RPMI7951 (cell line): ENCODE measurements at places on chromosomes 16 and 17.
A peak's percentile ranks its signal among the peaks of the same experiment; 100 is the strongest.

DNA sequence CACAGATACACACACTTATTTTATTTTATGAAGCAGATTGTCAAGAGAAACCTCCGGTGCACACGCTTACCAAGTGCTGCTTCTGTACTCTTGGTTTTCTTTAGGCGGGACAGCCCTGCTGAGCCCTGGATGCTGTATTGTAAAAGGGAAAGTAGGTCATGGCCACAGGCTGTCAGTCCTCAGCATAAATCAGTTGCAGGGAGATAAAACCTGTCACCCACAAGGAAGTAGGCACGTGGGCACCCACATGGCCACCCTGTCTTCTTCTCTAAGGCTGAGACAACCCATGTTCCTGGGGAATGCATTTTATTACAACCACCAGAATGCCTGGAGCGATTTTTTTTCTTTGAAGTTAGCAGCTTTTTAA is 59.3 kb downstream of the ASIC2 start:
- DNase-seq: peak; percentile 44

DNA sequence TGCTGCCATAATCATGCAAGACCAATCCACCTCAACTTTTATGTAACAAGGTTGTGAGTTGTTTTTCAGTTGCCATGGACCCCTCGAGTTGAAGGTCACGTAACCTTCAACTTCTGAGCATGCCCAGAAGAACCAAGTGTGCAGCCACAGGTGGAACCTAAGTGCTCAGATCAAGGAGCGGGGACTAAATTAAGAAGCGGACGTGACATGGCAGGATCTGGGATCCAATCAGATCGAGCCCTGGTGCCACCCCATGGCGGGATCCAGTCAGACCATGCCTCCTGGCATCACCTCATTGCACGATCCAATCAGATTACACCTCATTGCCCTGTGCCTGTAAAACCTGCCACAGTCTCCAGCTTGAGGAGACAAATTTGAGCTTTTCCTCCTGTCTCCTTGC is 204.5 kb upstream of the CDH5 start:
- peak; percentile 36 for DNase-seq

- no peak for DNase-seq
Measured at GRCh38 chr17:61395983-61396585, 3.6 kb upstream of the TBX2 start.

DNA sequence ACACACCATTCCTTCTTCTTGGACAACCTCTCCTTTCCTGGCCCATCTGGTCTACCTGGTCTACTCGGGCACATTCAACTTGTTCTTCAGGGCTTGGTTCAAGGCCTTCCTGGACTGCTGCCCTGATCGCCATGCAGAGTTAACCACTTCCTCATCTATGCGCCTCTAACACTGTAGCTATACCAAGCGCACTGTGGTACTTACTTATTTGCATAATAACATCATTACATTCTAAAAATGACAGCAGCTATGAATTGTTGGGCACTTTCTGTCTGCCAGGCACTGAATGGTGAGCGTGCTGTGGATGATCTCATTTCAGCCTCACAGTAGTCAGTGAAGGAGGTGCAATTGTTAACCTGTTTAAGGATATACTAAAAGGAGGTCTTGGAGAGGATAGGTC is 66.9 kb upstream of the SDK2 start:
- DNase-seq: no peak

DNA sequence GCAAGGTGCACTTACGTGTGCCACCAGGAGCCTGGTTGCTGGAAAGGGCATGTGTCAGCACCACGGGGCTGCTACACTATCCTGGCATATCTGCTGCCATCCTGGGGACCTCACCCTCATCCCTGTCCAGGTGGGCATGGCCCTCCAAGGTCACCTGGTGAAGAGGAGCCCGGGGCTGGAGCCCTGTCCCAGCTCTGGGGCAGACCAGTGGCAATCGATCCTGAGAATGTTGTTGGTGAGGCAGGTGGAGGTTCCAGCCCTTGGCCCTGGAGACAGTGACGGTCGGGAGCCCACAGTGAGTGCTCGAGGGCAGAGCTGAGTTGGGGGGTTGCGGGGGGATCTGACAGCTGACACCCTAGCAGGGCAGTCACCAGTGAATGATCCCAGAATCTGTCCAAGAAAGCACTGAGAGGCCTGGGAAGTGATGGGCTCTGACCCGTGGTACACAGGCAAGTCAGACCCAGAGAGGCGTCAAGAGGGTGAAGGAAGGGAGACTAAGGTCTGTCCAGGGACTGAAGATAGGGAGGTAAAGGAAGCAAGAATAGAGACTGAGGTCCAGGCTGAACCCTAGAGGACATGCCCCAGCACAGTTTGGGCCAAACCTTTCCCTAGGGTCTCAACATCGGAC is 17.6 kb downstream of the POLR3K start:
- DNase-seq: no peak

- peak; percentile 43 for DNase-seq
Measured at GRCh38 chr16:50740736-50741135, 1.1 kb upstream of the CYLD start.

DNA sequence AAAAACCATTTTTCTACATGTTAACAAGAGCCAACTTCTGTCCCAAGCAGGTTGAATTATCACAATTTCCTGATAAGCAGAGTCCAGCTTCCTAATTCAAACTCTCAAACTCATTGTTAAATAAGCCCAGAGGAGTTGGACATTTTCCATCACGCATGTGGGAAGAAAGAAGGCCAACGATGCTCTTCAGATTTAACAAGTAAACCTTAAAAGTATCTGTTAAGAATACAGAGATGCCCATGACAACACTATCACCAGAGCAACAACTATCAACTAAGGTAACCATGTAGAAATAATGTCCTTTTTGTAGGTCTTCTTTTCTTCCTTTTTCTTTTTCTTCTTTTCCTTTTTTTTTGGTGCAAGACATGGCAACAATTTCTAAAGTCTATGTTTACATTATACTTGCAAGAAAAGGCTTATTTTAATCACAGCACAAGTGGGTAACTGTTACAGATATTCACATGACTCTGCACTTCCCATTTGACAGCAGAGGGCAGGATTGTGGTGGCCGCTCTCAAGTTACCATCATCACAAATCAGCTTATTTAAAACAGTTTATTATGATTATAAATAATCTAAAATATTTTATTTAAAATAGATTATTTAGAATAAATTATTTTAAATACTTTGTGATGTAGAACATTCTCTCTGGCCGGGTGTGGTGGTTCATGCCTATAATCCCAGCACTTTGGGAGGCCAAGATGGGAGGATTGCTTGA is 35.7 kb upstream of the DHRS7B start:
- DNase-seq: no peak

GRCh38 chr16:26606381-26607150 is 460.2 kb upstream of the C16orf82 start:
- DNase-seq: no peak
